ENCODE measurements at places on chromosomes 4 and X.

- no peak for DNase-seq
Observed at GRCh38 chr4:42543126-42543525, 113.8 kb downstream of the ATP8A1 start.

GRCh38 chr4:61938250-61938846 lies 738.2 kb downstream of the ADGRL3 start:
- DNase-seq: no peak

- no peak for DNase-seq
Observed at GRCh38 chr4:142778430-142778829, 67.7 kb downstream of the INPP4B start.

DNA sequence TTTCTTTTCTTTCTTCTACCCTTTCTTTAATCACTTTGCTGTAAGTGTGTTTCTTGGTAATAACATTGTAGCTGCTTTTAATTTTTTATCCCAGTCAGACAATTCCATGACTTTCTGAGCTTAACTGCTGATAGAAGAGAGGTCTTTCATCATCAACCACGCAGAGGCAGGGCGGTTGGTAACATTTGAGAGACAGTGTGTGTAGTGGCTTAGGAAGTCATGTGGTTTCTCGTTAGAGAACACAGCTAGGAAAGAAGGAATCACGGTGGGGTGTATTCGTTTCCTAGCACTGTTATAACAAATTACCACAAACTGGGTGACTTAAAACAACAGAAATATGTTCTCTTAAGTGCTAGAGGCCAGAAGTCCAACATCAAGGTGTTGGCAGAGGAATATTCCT lies 11.5 kb downstream of the PRPS2 start:
- DNase-seq: no peak

- no peak for DNase-seq
Observed at GRCh38 chr4:154137320-154137905, 348.5 kb upstream of the SFRP2 start.

DNA sequence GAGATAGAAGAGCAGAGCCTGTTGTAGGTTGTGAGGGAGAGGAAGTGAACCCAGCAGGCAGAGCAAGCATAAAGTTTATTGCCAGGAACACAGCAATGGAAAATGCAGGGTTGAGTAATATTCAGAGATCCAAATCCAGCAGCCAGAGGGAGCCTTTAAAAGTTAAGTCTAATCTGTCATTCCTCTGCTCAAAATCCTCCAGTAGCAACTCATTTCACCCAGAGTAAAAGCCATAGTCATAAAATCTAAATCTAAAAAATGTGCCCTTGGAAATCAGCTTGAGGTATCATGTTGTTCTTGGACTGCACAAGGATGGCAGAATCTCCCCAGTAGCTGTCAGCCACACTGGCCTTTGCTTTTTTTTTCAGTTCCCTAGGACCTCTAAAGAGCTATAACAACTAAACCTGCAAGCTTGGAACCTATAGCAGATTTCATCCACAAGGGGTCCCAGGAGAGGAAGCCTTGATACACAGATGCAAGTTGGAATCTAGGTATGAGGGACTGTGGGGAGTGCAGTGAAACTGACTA lies 62.9 kb upstream of the FRAS1 start:
- DNase-seq: no peak

DNA sequence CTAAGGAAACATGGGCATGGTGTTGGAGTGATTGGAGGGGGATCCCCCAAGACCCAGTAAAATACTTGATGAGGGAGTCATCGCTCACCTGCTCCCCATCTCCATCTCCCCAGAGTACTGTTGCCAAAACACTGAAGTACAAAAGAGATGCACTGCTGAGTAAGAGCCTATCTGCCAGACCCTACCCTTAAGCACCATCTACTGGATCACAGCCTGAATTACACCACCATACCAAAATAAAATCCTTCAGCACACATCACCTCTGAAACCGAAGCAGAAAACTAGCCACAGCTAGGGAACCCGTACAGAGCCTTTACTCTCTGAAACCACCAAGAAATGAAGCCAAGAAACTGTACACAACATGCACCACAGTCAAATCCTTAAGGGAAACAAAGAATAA lies 466.3 kb upstream of the ACTRT1 start:
- no peak for DNase-seq

GRCh38 chr4:97984545-97985131 lies 158.6 kb downstream of the STPG2 start:
- no peak for DNase-seq

DNA sequence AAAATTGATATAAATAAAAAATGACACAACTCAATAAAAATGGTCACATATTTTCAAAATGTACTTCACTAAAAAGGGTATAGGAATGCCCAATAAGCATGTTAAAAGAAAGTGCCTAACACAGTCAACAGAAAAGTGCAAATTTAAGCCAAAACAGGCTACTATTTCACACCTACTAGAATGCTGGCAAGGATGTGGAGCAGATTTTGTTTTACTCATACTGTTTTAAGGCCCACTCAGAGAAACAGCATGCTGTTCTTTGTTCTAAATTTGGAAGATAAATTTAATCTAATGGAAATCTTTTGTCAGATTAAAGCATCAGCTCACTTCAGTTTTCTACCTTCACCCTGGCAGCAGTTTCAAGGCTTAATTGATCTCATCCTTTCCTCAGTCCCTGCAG lies 576.8 kb upstream of the HS3ST1 start:
- no peak for DNase-seq

- no peak for DNase-seq
Observed at GRCh38 chrX:125627676-125628075, 308.0 kb downstream of the TEX13C start.

DNA sequence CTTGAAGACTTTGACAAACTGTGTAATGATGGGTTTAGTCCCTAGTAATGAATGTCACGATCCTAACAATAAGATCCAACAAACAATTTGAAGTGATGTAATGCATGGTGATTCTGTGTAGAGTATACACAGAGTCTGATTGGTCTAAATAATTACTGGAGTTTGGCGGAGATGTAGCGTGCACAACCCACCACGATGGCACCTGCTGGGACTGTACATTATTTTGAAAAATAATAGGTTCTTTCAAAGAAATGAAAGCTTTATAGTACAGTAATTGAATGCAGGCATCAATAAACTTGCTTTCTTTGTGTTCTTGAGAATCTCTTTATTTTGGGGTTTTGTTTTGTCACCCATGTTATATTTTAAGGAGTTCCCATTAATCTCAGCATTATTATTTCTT lies 902.2 kb upstream of the PCDH7 start:
- DNase-seq: no peak

DNA sequence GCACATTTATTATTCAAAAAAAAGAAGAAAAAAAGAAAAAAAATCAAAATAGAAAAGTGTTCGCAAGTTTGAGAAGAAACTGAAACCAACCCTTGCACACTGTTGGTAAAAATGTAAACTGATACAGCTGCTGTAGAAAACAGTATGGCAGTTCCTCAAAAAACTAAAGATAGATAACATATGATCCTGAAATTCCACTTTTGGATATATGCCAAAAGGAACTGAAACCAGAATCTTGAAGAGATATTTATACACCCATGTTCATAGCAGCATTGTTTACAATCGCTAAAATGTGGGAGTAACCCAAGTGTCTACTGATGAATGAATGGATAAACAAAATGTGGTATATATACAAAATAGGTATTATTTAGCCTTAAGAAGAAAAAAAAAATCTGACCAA lies 155.4 kb downstream of the TBCK start:
- DNase-seq: no peak

- no peak for DNase-seq
Observed at GRCh38 chrX:72073633-72074032, 58.1 kb downstream of the RTL5 start.

DNA sequence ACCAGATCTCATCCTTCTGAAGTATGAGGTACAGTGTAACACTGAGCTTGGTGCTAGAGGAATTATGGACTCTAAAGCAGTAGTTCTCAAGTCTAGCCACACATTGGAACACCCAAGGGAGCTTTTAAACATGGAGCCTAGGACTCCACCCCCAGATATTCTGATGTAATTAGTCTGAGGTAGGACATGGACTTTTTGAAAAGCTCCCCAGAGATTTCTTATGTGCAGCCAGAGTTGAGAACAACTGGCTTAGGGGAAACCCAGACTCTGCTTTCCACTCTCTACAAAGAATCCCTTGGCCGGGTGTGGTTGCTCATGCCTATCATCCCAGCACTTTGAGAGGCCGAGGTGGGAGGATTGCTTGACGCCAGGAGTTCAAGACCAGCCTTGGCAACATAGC lies 11.6 kb upstream of the GDPD2 start:
- no peak for DNase-seq

Data from stimulated activated CD8-positive, alpha-beta memory T cell treated with anti-CD3 and anti-CD28 coated beads, Interleukin-4, amount 100 ng/mL, for 24 hours (primary cell).